ENCODE measurements at places on chromosomes 13 and 19.

DNA sequence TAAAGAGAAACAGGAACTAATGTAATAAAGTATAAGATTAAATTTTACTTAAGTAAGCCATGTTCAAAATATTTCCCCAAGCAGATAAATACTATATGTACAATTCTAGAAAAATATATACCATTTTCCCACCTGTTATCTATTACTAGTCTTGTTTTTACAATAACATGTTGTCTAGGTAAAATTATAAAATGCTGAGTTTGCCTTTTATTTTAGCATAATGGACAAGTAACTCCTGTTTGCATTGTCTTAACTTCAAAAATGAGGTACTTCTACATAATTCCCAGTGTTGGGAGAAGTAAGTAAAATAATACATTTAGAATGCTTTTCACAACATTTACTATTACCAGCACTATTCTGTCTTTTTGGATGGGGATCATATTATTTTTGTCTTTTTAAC lies 800.5 kb downstream of the SLITRK6 start:
- no peak for DNase-seq

GRCh38 chr19:3800996-3801395 lies 14.8 kb upstream of the MATK start:
- no peak for DNase-seq

GRCh38 chr19:3987619-3988371 lies 2.5 kb upstream of the EEF2 start:
- DNase-seq: peak; percentile 85

GRCh38 chr13:113597391-113598080 lies 13.0 kb downstream of the TFDP1 start:
- no peak for DNase-seq

DNA sequence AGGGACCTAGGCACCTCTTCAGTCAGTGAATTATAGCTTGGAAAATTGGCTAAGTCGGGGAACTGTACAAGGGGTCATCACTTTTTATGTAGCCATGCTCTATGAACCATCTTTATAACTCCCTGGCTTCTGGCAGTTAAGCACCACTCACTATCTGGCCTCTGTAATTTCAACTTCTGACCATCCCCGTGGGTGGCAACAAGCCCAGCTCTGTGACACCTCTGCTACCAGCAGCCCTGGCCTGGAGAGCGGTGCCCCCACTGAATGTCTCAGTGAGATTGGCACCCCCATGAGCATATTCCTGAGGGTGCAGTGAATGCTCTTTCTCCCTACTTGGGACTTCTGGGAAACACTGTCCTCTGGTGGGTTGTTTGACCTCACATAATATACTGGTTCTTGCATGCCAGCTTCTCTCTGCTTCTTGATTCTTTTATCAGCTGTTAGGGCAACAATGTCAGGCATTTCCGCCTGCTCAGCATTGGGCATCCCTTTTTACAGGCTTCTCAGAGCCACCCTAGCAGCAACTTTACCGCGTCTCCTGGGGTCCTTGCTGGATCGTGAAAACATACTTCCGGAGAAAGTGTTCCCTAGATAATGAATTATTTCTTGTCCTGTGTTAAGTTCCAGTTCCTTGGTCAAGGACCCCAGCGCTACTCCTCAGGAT lies 10.4 kb downstream of the KL start:
- DNase-seq: no peak

- no peak for DNase-seq
Measured at GRCh38 chr13:65971541-65971940, 1258.6 kb downstream of the PCDH9 start.

- DNase-seq: no peak
Measured at GRCh38 chr19:4713384-4713951, 10.2 kb downstream of the DPP9 start.

DNA sequence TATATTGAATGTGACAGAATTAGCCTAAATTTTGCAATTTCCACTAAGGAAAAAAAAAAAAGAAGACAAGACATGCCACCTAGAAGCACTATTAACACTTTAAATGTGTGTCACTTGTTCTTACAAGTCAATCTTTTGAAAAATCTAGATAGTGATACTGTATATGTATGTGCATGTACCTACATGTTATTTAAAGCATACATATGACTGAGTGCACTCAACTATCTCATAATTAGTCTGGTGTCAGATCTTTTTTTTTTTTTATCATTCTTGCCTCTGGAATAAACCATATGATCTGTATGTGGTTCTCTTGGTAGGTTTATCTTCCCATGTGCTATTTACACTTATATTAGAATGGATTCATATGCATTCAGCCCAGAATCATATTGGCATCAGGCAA lies 62.3 kb downstream of the FOXO1 start:
- no peak for DNase-seq

DNA sequence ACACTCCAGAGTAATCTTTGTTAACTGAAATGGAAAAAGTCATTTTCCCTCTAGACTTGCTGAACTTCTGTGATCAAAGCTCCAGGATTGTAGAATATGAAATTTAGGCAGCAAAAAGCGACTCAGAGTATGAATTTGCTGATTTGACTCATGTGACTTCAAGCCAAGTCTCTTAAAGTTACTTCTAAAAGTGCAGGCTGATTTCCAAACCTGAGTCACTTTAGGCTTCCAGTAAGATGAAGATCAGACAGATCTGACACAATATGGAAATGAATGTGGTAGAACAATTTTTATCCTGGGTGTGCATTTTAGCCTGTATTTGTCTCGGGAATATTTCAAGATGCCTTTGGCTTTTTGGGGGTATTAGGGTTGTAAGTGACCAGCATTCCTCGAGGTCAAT lies 151.0 kb upstream of the TMTC4 start:
- DNase-seq: no peak

GRCh38 chr13:74464670-74465069 lies 330.5 kb upstream of the KLF12 start:
- DNase-seq: no peak

GRCh38 chr19:3404324-3405260 lies 38.2 kb downstream of the NFIC start:
- DNase-seq: no peak

DNA sequence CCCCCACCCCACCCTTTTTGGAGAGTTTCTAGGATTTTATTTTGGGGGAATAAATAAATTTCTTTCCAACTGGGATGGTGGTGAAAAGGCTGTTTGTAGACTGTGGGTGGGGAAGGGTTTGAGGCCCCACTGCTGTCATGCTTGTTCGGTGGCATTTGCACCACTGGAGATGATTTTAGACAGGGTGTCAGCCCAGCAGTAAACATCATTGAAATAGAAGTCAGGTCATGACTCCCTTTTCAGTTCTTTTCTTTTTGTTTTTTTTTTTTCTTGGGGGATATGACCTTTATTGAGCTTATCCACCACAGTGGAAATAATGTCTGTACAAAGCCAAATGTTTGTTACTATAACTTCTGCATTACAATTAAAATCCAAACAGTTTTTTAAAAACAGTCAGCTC lies 14.1 kb downstream of the UBAC2 start:
- no peak for DNase-seq

GRCh38 chr13:34430294-34430693 lies 511.8 kb upstream of the NBEA start:
- no peak for DNase-seq

DNA sequence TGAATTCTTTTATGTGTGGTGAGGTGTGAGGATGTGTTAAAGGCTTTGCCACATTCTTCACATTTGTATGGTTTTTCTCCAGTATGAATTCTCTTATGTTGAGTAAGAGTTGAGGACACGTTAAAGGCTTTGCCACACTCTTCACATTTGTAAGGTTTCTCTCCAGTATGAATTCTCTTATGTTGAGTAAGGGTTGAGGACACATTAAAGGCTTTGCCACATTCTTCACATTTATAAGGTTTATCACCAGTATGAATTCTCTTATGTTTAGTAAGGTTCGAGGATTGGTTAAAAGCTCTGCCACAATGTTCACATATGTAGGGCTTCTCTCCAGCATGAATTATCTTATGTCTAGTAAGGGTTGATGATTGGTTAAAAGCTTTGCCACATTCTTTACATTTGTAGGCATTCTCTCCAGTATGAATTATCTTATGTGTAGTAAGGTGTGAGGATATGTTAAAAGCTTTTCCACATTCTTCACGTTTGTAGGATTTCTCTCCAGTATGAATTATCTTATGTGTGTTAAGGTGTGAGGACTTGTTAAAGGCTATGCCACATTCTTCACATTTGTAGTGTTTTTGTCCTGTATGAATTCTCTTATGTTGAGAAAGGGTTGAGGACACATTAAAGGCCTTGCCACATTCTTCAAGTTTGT lies 27.1 kb downstream of the ZNF724 start:
- no peak for DNase-seq

DNA sequence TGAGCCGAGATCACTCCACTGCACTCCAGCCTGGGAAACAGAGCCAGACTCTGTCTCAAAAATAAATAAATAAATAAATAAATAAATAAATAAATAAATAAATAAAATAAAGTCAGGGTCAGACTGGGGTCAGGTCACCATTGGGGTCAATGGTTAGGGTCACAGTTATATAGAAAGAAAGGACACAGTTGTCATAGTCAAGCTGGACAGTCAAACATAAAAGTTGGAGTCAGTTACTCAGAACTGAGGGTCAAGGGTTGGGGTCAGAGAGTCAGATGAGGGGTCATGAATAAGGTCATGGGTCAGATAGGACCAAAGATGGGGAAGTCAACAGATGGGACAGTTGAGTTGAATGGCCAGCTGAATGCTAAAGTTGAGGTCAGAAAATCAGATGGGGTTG lies 16.7 kb upstream of the EPOR start:
- no peak for DNase-seq

DNA sequence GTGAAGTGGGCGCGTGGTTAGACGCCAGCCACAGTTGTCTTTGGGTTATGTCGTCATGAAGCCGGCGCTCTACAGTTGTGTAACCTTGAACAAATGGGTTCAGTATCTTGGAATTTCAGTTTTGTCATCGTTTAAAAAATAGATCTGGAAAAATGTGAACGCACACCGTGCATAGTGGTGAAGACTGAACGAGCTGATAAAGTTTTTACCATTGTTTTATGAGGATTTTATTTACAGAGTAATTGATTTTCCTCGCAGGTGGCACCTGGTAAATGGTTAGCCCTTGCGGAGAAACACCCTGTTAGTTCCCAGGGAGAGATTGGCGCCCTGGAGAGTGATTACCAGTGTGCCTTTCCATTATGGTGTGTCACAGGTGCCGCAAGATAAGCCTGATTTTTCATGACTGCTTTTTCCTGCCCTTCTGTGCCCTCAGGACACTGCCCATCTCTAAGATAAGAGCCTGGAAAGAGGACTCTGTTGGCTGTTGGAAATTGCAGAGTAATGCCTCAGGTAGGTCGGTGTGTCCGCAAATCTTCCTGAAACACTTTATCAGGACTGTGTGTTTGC lies 577 bp downstream of the ZNF181 start:
- no peak for DNase-seq

GRCh38 chr13:98942485-98942884 lies 35.4 kb downstream of the DOCK9 start:
- no peak for DNase-seq

DNA sequence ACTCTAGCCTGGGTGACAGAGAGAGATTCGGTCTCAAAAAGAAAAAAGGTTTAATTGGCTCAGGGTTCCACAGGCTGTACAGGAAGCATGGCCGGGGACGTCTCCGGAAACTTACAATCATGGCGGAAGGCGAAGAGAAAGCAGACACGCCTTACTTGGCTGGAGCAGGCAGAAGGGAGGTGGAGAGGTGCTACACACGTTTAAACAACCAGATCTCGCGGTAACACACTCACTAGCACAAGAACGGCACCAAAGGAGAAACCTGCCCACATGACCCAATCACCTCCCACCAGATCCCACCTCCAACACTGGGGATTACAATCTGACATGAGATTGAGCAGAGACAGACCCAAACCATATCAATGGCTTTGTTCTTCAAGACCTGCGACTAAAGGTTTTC lies 12.8 kb downstream of the CASP14 start:
- no peak for DNase-seq

- no peak for DNase-seq
Measured at GRCh38 chr19:15776991-15777970, 10.2 kb upstream of the OR10H5 start.

DNA sequence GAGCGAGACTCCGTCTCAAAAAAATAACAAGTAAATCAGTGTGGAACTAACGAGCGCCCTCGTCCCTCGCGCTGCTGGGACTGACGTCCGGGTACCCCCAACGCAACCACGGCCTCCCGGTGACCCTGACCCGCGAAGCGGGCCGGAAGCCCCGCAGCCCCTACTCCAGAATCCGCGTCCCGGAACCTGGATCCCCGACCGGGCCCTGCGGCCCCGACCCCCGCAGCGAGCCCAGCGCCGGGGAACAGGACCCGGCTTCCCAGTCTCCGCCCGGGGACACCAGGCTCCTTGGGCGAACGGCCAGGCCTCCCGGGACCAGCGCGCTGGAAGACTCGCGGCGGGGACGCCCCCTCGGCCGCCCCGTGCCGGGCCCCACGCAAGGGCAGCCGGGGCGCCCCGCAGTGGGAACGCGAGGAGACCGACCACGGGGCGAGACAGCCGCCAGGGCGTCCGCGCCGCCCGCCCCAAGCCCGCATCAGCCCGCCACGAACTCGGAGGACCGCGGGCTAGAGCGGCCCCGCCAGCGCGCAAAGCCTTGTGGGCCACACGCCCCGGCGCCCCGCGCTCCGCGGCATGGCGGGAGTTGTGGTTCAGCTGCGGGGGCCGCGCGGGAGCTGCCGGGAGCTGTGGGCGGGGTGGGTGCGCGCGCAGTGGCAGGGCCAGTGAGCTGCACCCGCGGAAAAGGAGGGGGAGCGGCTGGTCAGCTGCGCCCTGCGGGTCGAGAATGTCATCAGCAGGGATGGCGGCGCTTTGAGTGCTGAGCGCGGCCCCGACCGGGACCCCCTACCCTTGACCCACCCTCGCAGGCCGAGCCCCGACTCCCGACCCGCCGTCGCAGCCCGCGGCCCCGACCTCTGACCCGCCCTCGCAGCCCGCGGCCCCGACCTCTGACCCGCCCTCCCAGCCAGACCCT lies 7.5 kb upstream of the MADCAM1 start:
- peak; percentile 81 for DNase-seq

GRCh38 chr13:21980049-21980448 lies 309.2 kb downstream of the FGF9 start:
- no peak for DNase-seq
